ENCODE measurements at places on chromosomes 7 and 10. TPM values are rescaled to one million over a fixed set of nuclear protein-coding genes. Genes with fewer than 3 reads are reported as not detected.

DNA sequence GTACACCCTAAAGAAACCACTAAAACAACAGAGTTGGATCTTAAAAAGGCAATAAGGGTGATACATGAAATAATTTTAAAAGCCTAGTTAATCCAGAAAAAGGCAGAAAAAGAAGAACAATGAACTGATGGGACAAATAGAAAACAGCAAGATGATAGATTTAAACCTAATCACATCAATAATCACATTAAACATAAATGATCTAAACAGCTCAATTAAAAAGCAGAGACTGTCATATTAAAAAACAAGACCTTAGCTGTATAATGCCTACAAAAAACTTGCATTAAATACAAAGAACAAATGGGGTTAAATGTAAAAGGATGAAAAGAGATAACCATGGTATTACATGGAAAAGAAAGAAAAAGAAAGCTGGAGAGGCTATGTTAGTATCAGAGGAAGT lies 96.2 kb downstream of the RTKN2 start:
- DNase-seq = no peak

- DNase-seq = no peak
These were observed 201.6 kb downstream of the TAX1BP1 start for GRCh38 chr7:27941522-27941921.

DNA sequence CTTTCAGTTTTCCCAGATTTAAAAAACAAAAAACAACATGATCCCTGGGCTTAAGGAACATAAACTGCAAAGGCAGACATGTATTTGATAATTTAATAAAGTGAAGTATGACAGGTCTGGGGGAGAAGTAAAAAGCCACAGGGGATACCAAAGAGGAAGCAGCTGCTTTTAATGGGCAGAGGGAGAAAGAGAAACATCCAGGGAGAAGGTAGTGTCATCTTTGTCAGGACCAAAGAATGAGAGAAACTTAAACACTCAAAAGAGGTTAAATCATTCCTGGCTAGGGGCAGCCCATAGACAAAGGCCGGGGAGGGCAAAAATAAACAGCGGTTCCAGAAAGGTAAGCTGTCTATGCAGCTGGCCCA lies 94.5 kb downstream of the GRB10 start:
- DNase-seq = no peak

- peak; percentile 34 for DNase-seq
These were observed 600.4 kb downstream of the KCNMA1 start for GRCh38 chr10:77036993-77037734.

DNA sequence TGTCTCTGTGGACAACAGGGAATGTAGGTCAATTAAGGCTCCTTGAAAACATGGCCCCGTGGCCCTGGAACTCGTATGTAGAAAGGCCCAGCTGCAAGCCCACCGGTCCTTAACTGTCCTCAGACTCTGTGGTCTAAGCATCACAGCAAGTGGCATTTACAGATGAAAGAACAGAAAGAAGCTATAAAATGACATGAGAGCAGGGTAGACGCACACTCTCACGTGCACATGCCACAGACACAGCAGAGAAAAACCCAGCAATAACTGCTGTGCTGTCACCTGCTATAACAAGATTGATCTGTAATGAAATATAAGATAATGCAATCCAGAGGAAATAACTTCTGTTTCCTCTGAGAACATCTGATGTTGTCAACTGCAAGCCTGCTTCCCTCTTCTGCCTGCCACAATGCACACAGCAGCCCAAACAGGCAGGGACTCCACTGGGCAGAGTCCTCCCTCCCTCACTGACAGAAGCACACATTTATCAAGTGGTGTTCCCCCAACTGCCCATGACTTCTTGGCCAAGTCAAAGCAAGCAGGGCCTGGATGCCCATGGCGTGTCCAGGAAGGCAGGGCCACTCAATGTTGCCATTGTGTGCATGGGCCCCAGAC lies 63.9 kb downstream of the GFRA1 start:
- no peak for DNase-seq

DNA sequence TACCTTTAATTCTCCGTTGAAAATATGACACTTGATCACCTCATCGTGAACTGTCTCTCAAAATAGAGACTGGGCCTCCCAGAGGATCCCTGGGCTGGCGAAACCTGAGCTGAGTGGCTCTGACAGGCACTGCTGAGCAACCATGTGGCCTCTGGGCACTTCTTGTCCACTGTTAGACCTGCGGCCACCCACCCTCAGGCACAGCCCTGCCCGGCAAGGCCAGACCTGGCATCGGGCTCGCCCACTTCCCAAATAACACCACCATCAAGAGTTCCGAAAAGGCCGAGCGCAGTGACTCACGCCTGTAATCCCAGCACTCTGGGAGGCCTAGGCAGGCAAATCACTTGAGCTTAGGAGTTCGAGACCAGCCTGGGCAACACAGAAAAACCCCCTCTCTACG lies 82.5 kb downstream of the COBL start:
- DNase-seq = no peak

WNT8B gene
- not detected for total RNA-seq

STRIP2 gene
- 2.9 TPM for total RNA-seq

RPEL1 gene
- 0.43 TPM for total RNA-seq

All from fibroblast of villous mesenchyme (primary cell).